H7 (cell line): ENCODE measurements at places on chromosomes 5 and 9. TPM values are rescaled to one million over a fixed set of nuclear protein-coding genes. Genes with fewer than 3 reads are reported as not detected.

DNA sequence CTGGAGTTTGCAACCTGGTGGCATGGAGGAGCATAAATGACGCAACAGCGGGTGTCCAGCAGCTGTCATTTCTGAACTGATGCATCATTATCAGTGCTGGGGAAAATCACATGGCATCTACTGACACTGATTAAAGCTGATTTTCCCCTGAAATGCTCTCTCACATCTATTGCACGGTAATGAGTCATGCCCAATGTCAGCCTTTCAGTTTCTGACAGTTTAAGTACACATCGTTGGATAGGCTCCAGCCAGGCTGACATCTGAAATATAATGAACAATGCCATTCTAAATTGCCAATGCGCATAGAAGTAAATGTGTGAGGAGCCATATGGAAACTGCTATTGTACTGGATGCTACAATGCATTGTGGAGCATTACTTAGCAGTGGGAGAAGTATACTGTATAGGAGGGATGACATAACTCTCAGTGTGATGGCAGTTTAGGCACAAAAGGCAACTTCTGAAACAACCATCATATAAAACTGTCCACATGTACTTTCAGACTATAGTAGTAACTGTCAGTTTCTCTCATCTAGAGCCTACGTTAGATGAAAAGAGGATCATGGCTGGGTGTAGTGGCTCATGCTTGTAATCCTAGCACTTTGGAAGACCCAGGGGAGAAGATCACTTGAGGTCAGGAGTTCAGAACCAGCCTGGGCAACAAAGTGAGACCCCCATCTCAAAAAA, 389.3 kb upstream of the DMAC1 start:
- DNase-seq: no peak

DNA sequence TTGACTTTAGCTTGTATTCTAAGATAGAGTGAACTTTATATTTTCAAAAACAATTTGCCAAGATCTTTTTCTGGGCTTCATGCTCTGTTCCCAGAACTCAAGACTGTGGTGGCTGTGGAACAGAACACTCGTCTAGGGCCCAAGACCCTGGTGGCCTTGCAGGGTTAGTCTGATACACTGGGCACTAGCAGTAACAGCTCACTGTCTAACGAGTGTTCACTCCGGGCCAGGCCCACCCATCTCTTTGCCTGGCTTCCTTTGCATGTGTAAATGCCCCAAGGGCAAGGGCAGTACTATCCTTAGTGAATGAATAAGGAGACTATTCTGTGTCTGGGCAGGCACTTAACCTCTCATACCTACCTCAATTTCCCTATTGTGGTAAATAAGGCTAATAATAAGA, 47.4 kb downstream of the PHF2 start:
- no peak for DNase-seq

GRCh38 chr5:74450095-74450494, 190.4 kb downstream of the ENC1 start:
- DNase-seq: no peak

DNA sequence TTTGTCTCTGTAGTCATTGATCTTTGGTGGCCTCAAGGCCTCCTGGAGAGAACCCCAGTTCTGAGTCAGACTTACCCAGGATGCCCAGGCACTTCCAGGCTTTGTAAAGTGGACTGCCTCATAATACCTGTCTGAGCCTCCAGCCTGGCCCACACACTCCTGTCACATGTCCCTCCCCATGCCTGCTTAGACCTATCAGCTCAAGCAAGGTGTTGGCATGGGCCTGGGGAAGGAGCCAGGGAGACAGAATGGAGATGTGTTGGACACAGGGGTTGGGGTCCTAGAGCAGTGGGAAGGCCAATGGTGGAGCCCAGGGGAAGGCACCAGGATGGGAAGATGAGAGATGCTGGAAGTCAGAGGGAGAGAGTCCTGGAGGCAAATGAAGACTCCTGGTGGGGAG, 136.2 kb downstream of the CFAP90 start:
- no peak for DNase-seq

DNA sequence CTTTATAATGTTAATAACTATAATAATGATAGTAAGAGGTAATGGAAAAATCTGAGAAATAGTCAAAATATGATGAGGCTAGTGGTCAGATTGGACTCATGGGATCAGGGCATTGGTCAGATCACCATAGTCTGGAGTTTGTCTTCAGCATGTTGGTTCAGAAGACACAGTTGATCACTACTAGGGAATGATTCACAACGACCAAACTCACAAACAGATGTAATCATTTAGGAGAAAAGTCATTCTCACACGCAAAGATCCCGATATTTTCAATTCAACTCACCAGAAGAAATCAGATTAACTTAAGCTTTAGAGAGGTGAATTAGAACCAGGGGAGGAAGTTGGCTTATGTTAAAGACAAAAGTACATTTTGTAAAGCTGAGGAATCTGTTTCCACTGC, 131.8 kb downstream of the LURAP1L start:
- DNase-seq: no peak

- no peak for DNase-seq
These were observed 11.9 kb upstream of the GM2A start for GRCh38 chr5:151240924-151241635.

- DNase-seq: no peak
These were observed 102.3 kb downstream of the APBA1 start for GRCh38 chr9:69569738-69570451.

- no peak for DNase-seq
These were observed 16.4 kb downstream of the SLC12A2 start for GRCh38 chr5:128099944-128100343.

GRCh38 chr9:2210201-2210600, 195.1 kb downstream of the SMARCA2 start:
- no peak for DNase-seq

GRCh38 chr5:57311921-57312735, 138.3 kb downstream of the GPBP1 start:
- no peak for DNase-seq

DNA sequence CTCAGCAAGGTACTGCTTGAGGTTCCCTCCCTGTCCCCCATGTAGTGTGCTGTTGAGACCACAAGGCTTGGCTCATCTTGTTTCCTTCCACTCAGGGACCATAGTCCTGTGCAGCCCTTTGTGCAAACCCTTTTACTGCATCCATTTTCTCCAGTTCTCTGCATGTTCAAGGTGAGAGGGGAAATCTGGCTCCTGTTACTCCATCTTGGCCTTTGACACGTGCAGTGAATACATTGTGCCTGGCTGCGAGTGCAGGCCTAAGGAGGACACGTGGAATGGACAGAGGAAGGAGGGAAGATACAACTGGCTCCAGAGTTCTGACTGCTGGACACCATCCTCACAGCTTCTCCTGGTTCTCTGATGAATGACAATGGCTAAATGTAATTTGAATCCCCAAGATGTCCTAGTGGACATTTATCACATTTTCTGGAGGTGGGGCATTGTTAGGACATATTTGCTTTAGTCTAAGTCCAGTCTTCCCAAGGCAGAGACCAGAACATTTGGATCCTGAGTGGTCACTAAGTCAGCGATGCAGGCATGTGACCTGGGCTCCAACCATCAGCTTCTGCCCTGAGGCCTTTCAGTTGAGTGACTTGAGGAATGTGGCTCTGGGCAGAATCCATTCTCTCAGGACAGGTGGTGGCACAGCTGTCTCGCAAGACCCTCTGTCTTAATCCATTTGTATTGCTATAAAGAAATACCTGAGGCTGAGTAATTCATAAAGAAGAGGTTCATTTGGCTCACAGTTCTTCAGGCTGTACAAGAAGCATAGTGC, 189.0 kb upstream of the DAP start:
- no peak for DNase-seq

DNA sequence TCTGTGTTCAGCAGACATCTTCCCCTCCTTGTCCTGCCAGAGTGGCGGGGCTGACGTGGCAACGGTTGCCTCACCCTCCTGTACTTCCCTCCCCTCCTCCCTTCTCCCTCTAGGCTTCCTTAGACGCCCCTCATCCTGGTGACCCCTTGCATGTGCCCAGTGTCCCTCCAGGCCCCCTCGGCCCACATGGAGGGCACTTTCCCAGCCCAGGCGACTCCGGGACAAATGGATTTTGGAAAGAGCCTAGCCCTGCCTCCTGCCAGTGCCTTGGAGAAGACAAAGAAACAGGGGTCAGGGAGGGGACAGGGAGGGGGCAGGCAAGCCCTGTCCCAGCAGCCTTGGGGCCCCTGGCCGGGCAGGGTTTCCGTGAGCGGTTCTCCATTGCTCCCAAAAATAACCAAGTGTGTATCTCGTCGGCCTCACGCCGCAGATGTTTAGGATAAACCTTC, 38.3 kb upstream of the NEURL1B start:
- DNase-seq: no peak

- DNase-seq: no peak
These were observed 17.9 kb upstream of the CDC42SE2 start for GRCh38 chr5:131245948-131246347.

- no peak for DNase-seq
These were observed 63.1 kb downstream of the PPARGC1B start for GRCh38 chr5:149793256-149793550.

DNA sequence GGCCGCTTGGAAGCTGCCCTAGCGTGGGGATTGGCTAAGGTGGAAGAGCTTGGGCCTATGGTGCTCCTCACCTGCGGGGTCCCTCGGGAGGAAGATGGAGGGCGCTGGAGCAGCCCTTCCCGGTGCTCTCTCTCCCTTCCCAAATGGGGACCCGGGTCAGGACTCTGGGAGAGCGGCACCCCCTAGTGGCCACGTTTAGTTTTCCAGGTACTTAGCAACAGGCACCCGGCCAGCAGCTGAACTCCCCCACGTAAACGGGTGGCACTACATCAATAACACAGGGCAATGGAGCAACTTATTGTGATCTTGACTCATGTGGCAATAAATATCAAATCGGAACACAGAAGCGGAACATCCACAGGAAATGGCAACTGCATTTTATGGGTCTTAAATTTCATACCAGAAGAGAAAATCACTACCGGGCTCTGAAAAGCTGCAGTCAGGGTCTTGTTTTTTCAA, 316.6 kb downstream of the AGTPBP1 start:
- DNase-seq: peak; percentile 80

DNA sequence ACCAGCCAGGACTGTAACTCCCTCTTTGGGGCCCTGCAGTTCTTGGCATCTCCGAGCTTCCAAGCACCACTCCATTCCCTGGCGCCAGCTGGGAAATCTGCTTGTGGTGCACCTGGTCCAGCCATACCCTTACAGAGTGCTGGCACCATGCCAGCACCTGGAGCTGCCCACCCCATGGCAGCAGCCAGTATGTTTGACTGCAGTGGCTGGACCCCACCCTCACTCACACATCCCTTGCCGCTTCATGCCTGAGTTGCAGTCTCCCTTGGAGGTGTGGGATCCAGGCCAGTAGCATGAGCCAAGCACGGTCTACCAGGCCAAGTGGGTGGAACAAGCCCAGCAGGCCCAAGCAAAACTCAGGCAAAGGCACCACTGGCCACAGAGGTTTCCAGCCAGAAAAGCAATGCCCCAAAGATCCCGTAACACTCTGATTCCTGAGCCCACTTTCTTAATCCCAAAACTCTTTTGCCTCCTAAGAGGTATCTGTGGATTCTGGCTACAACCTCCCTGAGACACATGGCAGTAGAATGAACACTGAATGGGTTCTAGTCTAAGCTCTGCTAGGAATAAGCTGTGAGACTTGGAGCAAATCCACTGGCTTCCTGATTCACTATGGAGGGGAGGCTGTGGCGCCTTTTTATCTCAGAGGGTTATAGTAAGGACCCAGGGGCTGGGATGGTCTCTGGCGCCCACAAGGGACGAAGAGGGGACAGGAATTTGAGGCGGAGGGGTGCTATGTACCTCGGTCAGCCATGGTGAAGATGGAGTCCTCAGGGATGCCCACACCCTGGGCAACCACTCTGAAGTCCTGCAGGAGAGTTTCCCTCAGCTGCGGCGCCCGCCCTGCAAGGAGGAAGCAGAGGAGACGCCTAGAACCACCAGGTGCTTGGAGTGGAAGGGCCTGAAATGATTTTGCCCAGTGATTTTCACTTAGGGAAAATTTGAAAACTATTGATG, 5.6 kb downstream of the AMBP start:
- DNase-seq: peak; percentile 63

PPP6C gene
- 34.7 and 36.7 TPM in 2 replicates for total RNA-seq

MOB3B gene
- 6.9 and 7.9 TPM in 2 replicates for total RNA-seq

MARVELD2 gene
- total RNA-seq: 15.6 and 19.9 TPM in 2 replicates

AGXT2 gene
- not detected in 2 replicates for total RNA-seq
